KG1 (cell line): ENCODE measurements at places on chromosomes 5 and 9.

DNA sequence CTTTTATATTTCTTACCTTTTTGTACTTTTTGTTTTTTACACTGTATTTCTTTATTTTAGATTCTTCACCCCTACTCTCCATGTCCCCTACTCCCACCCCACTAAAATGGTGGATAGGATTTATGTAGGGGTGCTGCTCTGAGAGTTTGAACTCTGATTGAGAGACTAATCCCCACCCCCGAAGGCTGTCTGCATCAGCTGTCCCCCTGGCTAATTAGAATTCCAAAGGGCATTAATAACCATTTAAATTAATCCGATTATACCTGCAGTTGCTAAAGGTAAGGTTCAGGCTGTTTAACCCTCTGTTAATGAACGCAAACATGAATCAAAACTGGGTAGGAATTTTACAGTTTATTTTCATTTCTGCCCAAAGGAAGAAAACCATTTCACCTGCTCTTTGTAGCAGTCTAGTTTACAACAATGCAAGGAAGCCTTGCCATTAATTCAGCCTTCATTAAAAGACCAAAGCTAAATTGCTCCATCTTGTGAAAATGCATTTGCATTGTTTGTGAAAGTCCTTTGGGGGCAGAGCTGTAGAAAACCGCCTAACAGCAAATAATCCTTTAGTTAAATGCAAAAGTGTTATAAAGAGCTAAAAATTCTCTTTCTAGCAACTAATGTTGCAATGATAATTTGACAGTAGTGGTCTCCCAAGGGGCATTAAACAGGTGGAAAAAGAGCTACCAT is 71.2 kb downstream of the ZCCHC7 start:
- no peak for DNase-seq

GRCh38 chr9:133273819-133274218 is 1.2 kb downstream of the ABO start:
- no peak for DNase-seq

DNA sequence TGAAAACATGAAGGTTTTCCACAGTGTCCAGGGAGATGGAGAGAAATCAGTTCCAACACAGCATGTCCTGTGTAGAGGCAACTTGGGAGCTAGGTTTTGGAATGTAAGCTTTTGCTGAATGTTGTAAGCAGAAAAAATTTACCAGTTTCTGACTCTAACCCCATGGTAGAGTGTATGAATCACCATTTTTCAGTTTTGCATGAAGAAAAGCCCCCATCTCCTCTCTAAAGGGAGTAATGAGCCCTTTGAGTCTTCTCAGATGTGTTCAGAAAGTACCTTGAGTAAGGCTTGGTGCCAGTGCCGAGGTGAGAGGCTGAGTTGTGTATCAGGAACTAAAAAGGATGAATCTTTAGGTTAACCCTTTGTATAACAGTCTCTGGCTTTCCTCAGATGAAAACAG is 96.2 kb downstream of the ADRB2 start:
- no peak for DNase-seq

DNA sequence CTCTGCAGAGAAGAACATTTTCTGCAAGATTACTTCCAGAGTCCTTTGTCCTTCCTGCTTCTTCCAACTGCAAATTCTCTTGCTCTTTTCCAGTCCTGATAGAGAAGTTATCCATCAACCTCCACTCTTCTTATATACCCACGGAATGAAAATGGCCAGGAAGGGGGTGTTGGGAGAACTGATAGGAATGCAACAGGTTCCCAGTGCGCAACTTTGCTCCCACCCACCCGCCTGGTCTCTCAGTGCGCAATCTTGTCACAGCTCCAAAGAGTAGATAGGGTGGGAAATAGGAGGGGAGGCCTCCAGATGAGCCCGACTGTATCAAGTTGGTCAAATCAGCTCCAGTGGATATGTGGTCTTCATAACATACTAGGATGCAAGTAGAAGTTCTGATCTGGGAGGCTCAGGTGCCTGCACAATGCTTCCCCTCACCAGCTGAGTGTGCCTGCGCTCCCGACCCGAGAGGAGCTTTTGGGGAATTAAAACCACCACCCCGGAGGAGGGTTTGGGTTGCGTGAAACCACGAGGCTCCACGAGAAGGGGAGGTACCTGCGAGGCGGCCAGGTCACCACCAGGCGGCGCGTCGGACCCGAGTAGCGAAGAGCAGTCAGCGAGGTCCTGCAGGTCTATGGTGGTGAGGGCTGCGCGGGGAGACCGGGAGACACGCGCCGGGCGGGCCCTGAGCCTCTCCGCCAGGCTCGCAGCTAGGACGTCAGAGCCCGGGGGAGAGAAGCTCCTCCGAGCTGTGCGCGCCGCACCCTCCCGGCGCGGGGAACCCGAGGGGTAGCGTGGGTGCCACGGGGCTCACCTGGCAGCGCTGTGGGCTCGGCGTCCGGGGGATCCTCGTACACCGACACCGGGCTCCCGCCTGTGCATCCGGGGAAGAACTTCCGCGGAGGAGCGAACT is 835 bp downstream of the MCIDAS start:
- peak; percentile 35 for DNase-seq
